ENCODE measurements at places on chromosomes 7 and 10.

- no peak for DNase-seq
These were observed 75.7 kb downstream of the SEMA3C start for GRCh38 chr7:80843018-80843677.

GRCh38 chr7:28155019-28155660, 25.5 kb downstream of the JAZF1 start:
- no peak for DNase-seq

DNA sequence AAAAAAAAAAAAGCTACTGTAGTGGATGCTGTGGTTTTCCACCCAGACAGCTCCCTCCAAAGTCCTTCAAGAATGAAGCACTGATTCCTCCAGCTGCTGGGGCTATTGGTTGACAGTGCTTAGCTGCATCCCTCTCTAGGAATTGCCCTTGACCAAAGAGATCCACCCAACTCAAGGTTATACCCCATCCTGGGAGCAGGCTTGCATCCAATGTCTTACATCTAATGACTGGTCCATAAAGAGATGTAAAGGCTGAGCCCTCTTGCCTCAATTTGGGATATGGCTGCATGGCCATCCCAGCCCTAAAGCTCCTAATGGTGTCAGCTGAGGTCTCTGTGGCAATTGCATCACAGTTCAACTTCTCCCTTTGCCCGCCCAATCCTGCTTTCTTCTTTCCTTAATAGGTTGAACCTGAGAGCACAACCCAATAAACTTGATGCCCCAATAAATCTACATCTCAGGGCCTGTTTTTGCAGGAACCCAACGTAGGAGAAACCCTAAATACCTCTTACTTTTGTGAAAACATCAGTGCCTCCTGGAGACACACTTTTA, 4.4 kb downstream of the GPR37 start:
- no peak for DNase-seq

DNA sequence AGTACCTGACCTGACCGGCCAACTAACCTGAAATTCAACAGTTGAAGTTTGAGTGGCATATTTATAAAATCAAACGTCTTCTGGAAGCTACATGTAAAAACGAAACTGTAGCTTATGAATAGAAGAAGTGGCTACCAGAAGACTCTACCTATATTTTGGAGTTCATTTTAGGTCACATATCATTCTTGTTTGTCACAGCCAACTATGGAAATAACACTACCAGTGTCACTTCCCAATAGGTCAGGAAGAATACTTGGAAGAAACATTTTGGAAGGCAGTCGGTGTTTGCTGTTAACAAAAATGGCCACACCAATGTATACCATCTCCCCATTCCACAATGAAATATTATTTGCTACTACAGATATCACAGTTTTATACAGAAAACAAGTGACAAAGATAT, 12.6 kb downstream of the TWIST1 start:
- DNase-seq: no peak

- no peak for DNase-seq
These were observed 58.5 kb upstream of the FOXP2 start for GRCh38 chr7:114356133-114356532.

- DNase-seq: no peak
These were observed 97.8 kb downstream of the HIPK2 start for GRCh38 chr7:139679731-139680594.

GRCh38 chr7:151366166-151366879, 24.7 kb downstream of the NUB1 start:
- DNase-seq: no peak
